Right renal pelvis (tissue), 4 donors: ENCODE measurements at places on chromosomes 12 and 14.

DNA sequence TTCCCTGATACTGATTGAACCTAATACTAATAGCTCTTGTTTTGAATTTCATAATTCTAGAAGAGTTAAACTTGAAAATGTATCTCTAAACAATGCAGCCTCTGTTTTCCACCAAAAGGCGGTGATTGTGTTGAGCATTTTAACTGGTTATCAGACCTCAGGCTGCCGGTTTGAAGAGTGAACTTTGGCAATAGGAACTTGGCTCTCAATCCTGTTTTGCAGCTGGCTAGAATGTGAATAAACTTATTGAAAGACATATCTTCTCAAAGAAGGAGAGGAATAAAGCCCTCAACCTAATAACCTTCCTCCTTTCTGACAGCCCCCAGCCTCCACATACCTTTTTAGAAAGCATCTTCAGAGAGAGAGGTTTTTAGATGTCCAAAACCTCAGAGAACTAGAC lies 105.4 kb downstream of the SRGAP1 start:
- no peak for DNase-seq

DNA sequence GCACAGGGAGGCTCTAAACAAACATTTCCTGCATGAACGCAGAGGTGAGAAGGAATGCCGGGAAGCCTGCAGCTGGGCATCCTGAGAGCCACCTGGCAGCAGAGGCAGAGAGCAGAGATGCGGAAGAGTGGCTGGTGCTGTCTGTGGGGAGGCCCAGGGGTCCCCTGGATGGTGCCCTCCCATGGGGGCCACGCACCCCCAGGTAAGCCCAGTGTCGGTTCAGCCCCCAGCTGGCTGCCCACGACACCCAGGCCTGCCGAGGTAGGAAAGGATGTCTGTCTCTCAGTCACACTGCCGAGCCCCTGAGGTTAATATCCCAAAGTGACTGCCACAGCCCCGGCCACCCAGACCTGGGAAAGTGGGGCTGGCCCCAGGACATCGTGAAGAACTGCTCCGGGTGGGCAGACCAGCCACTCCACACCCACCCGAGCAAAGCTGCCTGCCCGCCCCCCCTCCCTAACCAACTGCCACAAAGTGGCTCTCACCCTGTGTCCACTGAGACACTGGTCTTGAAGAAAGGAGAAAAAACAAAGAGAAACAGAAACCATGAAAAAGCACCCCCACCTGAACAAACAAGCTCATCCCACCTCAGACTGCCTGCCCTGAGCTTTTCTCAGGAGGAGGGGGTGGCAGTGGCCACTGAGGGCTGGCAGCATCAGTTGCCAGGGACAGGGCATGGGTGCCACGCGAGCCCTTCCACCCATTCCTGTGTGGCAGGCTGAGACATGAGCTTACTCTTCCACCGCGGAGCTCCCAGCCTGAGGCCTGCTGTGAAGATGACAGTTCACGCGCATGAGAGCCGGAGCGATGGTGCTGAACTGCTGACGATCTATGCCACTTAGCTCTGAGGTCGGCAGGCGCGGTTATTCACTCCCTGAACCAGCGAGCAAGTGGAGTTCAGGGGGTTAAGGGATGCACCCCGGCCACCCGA lies 40.8 kb downstream of the CCDC88C start:
- DNase-seq = no peak

GRCh38 chr14:24456980-24457379 lies 14.4 kb upstream of the SDR39U1 start:
- DNase-seq = no peak

DNA sequence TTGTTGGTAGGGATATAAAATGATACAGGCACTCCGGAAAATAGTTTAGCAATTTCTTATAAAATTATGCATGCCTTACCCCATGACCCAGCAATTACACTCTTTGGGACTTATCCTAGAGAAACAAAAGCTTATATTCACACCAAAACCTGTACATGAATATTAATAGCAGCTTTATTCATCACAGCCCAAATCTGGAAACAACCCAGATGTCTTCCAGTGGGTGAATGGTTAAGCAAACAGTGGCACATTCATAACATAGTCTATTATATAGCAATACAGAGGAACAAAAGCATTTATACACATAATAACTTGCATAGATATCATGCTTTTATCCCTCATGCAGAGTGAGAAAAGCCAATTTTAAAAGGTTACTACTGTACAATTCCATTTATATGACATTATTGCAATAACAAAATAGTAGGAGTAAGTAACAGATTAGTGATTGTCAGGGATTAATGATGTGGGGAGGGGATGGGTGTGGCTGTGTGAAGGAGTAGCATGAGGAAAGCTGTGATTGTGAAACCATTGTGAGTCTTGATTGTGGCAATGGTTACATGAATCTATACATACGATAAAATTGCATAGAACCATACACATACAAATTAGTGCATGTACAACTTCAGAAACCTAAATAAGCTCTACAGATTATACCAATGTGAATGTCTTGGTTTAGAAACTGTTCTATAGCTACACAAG lies 363.1 kb upstream of the OR4E1 start:
- DNase-seq = no peak
